Umbilical cord (tissue), 2 donors: ENCODE measurements at places on chromosomes 11 and 22. TPM values are rescaled to one million over a fixed set of nuclear protein-coding genes. Genes with fewer than 3 reads are reported as not detected.

DNA sequence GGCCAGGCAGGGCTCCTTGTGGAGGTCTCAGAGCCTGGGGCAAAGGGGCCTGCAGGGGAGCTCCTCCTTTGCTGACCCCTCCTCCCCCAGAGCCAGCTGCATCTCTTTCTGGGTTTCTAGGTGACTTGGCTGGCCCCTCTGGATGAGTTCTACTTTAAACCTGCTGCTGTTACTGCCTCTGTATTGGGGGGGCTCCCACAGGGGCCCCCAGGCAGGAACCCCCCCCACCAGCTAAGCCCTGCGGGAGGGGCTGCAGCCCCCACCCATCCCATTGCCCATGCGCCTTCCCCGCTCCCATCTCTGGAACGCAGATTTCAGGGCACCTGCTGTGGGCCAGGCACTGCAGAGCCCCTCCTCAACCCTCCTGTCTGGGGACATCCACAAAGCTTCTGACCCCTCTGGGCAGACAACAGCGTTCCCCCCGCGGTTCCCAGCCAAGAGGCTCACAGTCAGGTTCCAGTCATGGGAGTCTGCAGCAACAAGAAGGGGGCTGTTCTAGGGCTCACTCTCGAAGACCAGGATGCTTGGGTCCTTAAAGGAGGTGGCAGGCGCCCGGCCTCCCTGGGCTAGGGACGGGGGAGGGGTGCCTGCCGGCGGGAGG lies 815 bp upstream of the PLCB3 start:
- DNase-seq, result no peak

DNA sequence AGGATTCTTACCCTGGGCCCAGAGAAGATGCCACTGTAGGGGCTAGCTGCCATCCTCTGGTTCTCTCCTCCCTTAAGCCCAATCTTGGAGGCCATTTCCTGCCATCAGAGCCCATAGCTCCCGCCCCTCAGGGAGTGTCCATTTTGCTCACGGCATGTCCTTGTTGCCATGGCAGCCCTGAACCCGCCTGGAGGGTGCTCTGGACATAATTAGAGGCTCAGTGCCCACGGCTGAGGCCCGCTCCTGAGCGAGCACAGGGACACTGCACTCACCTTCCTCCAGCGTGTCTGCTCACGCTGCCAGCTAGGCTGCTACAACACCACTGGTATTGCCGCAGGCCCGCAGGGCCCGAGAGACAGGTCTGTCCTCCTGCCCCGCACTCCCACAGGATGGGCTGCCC lies 11.1 kb upstream of the SUSD2 start:
- DNase-seq, result peak; percentile 56

- peak; percentile 84 for DNase-seq
Measured at GRCh38 chr11:130719220-130719915, 196.9 kb downstream of the SNX19 start.

DNA sequence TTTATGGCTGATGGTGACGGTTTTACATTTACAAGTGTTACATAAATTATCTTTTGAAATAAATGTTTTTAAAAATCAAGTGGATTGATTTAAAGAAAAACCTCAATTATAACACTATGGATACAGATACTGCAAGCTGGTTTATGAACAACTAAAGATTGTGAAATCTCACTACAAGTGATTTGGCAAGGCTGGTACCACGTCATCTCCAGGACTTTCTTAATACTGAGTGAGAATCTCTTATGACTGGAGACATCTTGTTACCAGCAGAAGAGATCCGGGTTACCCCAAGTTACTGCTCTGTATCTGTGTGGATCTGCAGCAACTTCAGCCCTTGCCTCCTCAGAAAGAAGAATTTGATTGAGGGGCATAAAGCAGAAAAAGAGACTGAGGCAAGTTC lies 452.9 kb downstream of the MN1 start:
- no peak for DNase-seq

- peak; percentile 28 for DNase-seq
Measured at GRCh38 chr11:8863838-8864237, 47.2 kb upstream of the AKIP1 start.

GRCh38 chr11:22431106-22431505 lies 92.9 kb downstream of the SLC17A6 start:
- DNase-seq, result no peak

DNA sequence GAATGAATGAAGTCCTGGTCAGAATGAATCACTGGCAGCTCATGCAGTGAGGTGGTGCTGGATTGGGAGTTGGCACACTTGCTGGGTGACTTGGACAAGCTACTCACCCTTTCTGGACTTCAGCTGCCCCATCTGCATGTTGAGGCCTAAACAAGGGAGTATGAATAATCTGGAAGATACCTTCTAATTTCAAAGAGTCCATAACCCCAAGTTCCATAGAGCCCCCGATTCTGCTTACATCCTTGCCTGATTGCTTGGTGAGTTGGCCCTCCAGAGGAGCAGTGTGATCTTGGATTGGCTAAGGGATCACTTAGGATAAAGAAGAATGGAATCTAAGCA lies 18.3 kb upstream of the ACCSL start:
- DNase-seq, result no peak

- DNase-seq, result no peak
Measured at GRCh38 chr11:93512949-93513667, 30.1 kb downstream of the SMCO4 start.

GRCh38 chr11:85806876-85807275 lies 4.1 kb downstream of the SYTL2 start:
- no peak for DNase-seq

GRCh38 chr11:106523171-106523570 lies 445.7 kb downstream of the AASDHPPT start:
- no peak for DNase-seq

- DNase-seq, result no peak
Measured at GRCh38 chr22:31838917-31839316, 85.1 kb downstream of the DEPDC5 start.

DNA sequence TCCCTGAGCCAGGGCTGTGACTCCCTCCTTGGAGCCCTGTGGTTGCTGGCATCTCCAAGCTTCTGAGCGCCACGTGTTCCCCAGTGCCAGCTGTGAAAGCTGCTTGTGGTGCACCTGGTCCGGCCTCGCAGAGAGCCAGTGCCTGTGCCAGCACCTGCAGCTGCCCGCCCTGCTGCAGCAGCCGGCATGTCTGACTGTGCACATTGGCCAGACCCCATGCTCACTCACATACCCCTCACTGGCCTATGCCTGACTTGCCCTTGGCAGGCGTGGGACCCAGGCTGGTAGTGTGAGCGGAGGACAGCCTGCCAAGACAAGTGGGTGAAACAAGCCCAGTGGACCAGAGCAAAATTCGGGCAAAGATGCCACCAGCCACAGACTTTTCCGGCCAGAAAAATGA lies 9.8 kb downstream of the MRPL48 start:
- no peak for DNase-seq

DNA sequence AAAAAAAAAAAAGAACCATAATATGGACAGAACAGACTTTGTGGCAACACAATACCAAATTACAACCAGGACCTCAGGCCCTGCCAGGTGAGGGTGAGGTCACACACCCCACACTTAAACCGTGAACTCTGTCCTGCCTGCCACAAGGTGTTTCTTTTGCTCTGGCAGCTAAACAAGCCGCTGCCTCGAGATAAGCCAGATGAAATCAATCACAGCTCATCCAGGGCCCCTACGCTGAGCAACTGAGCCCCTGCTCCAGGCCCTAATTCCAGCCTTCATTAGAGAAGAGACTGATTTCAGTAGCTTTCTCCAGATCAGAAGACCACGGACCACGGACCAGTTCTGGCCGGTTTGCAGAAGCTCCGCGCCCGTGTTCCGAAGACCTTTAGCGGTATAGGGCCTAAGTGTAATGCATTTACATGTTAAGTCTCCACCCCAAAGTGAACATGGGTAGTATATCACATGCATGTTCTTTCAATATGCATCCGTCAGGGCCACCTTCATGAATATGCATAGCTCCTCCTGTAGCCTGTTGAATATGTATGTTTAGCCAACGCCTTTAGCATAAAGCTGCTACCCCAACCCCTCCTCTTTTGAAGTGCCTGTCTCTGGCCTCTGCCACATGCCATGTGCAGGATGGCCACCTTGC lies 14.8 kb upstream of the RAC2 start:
- DNase-seq, result no peak

- DNase-seq, result no peak
Measured at GRCh38 chr11:315051-315481, 1.2 kb downstream of the IFITM1 start.

DNA sequence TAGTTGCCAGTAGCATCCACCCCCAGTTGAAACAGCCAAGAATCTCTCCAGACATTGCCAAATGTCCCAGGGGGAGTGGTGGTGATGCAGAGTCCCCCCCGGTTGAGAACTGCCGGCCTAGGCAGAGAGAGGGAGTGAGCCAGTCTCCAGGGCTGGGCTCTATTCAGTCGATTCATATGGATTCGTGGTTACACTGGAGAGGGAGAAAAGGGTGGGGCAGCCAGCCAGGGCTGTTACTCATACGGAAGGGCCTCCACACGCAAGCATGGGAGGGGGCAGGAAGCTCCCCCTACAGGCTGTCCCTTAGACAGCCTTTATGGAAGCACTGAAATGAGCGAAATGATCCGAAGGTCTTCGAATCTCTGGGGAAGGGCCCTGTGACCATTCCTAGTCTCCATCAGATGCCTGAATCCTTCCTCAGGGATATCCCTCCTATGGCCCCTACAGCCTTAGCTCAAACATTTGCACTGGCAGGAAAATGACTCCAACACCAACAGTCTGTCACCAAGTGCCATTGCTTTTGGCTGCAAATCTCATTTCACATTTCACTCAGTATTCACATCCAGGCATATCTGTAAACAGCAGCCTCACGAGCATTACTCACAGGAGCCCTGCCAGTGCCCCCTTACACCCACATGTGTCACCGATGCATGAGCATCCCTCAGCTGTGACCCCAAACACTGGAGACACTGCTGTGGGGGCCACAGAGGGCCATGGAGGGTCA lies 18.4 kb upstream of the TLCD5 start:
- DNase-seq, result peak; percentile 80

- no peak for DNase-seq
Measured at GRCh38 chr11:65390099-65390941, 3.9 kb downstream of the FRMD8 start.

GRCh38 chr11:100753172-100753543 lies 66.1 kb downstream of the ARHGAP42 start:
- DNase-seq, result no peak

- peak; percentile 58 for DNase-seq
Measured at GRCh38 chr11:118870396-118871343, 13.0 kb upstream of the CXCR5 start.

DNA sequence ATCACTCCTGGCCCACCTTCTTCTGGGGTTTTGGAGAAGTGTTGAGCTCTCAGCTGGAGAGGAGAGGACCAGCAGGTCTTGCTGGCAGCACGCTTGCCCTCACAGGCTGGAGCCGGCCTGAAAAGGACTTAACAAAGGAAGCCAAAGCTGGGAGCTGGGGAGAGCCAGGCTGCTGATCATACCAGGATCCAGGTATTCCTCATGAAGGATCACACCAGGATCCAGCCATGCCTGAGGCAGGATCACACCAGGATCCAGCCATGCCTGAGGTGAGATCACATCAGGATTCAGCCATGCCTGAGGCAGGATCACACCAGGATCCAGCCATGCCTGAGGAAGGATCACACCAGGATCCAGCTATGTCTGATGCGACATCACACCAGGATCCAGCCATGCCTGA lies 17.0 kb downstream of the MRGPRD start:
- DNase-seq, result no peak

DNA sequence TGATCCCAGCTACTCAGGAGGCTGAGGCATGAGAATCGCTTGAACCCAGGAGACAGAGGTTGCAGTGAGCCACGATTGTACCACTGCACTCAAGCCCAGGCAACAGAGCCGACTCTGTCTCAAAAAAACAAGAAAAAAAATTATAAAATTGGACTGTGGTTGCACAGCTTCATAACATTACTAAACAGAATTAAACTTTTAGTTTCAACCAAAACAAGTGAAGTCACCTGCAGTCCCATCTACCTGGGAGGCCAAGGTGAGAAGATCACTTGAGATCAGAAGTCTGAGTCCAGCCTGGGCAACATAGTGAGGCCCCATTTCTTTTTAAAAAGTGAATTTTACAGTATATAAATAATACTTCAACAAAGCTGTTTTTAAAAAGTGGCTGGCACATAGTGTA lies 47.8 kb upstream of the CD5 start:
- DNase-seq, result no peak

GRCh38 chr11:125164422-125165110 lies at the start of gene PKNOX2:
TSS of gene PKNOX2 (plus strand) at chr11:125164751. CDS start at chr11:125351306, 186,555 bp downstream.
- peak; percentile 86 for DNase-seq

GRCh38 chr22:32676191-32676590 lies 125.3 kb upstream of the TIMP3 start:
- DNase-seq, result no peak

- peak; percentile 5 for DNase-seq
Measured at GRCh38 chr11:37946155-37946766, 1348.2 kb upstream of the RAG2 start.

- DNase-seq, result peak; percentile 76
Measured at GRCh38 chr11:76236092-76236999, 30.0 kb upstream of the WNT11 start.

GRCh38 chr11:1050581-1051355 lies 14.2 kb upstream of the MUC6 start:
- peak; percentile 50 for DNase-seq

- no peak for DNase-seq
Measured at GRCh38 chr11:26011474-26011873, 320.5 kb upstream of the ANO3 start.

- DNase-seq, result no peak
Measured at GRCh38 chr22:25183949-25184619, 15.6 kb upstream of the CRYBB3 start.

DNA sequence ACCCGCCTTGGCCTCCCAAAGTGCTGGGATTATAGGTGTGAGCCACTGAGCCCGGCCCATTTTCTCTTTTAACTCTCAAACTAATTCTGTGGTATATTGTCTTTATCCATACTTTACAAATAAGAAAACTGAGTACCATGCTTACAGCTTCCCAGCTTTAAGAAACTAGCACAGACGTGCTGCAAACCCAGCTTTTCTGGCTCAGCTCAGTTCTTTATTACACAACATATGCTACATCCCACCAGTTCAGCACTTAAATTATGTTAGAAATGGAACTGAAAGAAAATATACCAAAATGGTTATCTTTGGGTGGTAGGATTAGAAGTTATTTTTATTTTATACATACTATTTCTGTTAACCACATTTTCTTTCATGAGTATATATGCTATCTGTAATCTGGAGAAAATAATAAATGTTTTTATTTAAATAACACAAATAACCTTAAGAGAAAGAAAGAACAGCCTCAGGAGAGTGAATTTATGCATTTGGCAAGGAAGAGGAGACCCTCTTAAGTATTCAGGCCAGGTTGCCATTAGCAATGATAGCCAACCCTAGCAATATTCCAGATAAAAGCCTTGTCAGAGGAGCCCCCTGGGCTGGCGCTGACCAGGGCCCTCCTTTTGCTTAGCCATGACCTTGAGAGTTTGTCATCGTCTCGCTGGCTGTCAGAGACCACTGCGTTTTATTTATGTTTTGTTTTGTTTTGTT lies 33.8 kb downstream of the SLN start:
- DNase-seq, result no peak

GRCh38 chr11:57403802-57404147 lies 13.3 kb upstream of the PRG2 start:
- no peak for DNase-seq

The CALCA gene
- not detected for total RNA-seq

The PHF21B gene
- 2.2 TPM for total RNA-seq

The BARX2 gene
- 6.0 TPM for total RNA-seq

The NUDT8 gene
- total RNA-seq, result 2.2 TPM

The TUB gene
- 28.6 TPM for total RNA-seq

The GRM5 gene
- total RNA-seq, result 3.1 TPM

The ANKK1 gene
- 0.48 TPM for total RNA-seq

The NECTIN1 gene
- total RNA-seq, result 4.1 TPM

The CBLIF gene
- not detected for total RNA-seq

The ELFN2 gene
- 0.24 TPM for total RNA-seq

The TRIM48 gene
- not detected for total RNA-seq

The CBX7 gene
- total RNA-seq, result 10.4 TPM

The TMPRSS6 gene
- not detected for total RNA-seq

The C11orf87 gene
- total RNA-seq, result 4.1 TPM

The RAG1 gene
- total RNA-seq, result 5.1 TPM
